ENCODE measurements at places on chromosomes 5 and 9. TPM values are rescaled to one million over a fixed set of nuclear protein-coding genes. Genes with fewer than 3 reads are reported as not detected.

CATSPER3 gene
- 0.89 TPM for total RNA-seq

DNA sequence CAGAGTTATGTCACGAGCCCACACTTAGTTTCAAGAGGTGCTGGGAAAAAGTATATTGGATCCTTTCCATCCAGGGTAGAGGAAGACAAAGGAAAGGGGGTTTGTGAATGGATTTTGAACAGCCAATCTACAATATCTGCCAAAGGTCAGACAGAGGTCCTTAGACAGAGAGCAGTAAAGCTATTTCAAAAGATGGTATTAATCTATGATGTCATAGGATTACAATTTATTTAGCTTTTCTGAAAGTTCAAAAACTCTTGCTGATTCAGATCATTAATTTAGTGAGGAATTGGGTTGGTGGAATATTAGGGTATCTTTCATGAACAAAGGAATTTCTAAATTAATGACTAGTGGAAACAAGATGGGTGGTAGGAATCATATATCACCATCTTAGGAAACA is 126.9 kb downstream of the NTRK2 start:
- H3K4me1 ChIP-seq: no peaks in the 10 kb centered on the region
- no peak for DNase-seq
- H3K27me3 ChIP-seq: no peaks in the 10 kb centered on the region
- H3K4me3 ChIP-seq: no peak overlapping the region
- no peak overlapping the region for H3K27ac ChIP-seq

DNA sequence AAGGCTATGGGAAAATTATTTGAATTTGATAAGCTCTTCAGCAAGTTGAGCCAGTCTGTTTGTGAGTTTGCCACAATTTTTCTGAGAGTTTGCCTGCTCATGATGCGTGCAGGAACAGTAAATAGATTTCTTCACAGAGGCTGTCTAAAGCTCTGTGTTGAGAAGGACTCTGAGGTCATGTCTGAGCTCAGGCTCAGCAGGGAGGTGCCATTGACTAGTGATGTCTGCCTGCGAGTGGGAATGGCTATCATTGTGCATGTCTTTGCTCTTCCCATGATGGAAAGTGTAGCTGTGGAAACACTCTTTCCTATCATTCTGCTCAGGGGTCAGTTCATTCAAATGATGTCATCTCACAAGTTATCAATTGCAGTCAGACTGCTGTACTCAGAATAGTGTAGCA is 142.8 kb downstream of the RASEF start:
- H3K4me1 ChIP-seq: no peaks in the 10 kb centered on the region
- H3K27ac ChIP-seq: no peak overlapping the region
- no peaks in the 10 kb centered on the region for H3K27me3 ChIP-seq
- H3K36me3 ChIP-seq: no peaks in the 10 kb centered on the region
- H3K4me3 ChIP-seq: no peak overlapping the region

- H3K4me3 ChIP-seq: no peak overlapping the region
- peaks cover 32% of the 10 kb centered on the region for H3K27me3 ChIP-seq
- peaks cover 5% of the 10 kb centered on the region for H3K4me1 ChIP-seq
- no peak overlapping the region for H3K27ac ChIP-seq
Observed at GRCh38 chr9:91677331-91677730, 253.7 kb upstream of the NFIL3 start.

DNA sequence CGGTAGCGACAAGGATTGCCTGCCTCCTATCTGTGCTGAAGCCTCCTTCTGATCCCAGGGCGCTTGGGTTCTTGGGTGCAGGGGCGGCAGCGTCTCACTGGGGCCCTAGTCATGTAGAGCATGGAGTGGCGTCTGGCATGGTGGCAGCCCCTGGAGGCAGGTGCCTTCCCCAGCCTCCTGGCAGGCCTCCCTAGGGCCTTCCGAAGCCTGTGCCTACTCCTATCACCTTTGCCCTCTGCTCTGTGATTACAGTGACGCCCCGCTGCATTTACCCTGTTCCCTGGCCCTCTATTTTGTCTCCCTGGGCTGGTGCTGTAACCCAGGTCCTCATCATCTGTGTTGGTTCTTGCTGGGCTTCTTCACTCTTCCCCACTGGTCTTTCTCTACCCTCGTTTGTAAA is 3.8 kb downstream of the SRD5A1 start:
- no peak overlapping the region for H3K27ac ChIP-seq
- no peak for DNase-seq
- peaks cover 12% of the 10 kb centered on the region for H3K4me1 ChIP-seq
- no peaks in the 10 kb centered on the region for H3K27me3 ChIP-seq
